ENCODE measurements at places on chromosomes 12 and 14.

DNA sequence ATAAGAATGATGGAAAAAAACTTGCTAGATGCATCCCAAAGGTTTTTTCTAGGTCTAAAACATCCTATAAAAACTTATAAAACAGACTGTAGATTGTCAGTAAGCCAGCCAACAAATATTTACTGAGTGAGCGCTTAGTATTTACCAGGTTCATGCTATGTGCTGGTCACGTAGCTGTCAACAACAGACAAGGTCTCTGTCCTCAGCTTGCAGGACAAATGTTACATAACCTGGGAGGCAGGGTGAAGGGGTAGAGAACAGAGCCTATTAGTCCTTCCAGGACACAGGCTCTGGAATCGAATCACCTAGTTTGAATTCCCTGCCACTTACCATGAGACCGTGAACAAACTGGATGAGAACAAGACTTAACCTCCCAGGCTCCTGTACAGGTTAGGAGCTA, 6.4 kb downstream of the NFYB start:
- no peak for DNase-seq

DNA sequence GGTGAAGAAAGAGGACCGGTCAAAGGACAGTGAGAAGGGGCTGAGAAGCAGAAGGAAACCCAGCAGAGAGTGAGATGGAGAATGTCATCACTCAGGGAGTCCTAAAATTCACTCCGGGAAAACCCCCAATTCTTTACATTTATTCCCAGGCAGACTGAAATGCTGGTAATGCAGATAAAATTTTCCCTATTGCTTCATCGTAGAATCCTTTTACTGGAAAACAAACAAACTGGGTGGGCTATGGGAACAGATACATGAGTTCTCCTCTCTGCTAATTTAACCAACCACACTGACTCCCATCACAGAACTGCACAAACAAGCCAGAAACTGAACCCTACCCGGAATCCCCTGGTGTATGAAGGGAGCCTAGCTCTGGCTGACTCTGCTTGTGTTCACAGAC, 20.9 kb downstream of the HEBP1 start:
- no peak for DNase-seq

- DNase-seq: no peak
Observed at GRCh38 chr12:56122637-56123036, 4.6 kb downstream of the ZC3H10 start.

- no peak for DNase-seq
Observed at GRCh38 chr14:31080056-31080455, 53.9 kb upstream of the STRN3 start.

- no peak for DNase-seq
Observed at GRCh38 chr14:68391311-68392014, 401.4 kb downstream of the ZFP36L1 start.

DNA sequence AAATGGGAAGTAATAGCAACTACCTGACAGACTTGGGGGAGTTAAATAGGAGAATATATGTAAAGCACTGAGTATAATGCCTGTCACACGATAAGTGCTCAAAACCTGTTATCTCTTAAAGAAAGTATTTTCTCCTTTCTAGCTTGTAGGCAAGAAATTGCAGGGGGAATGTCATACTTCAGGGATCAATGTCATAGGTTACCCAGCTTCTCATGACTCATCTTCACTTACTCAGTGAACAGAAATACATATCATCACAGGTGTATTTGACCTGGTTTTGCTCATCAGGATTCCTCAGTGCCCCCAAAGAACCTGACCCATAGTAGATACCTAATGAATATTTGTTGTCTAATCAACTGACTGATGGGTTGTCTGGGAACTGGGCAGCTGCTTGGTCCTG, 285.0 kb upstream of the ATP2B1 start:
- no peak for DNase-seq

- DNase-seq: no peak
Observed at GRCh38 chr12:8034802-8035201, 2.3 kb downstream of the FOXJ2 start.

DNA sequence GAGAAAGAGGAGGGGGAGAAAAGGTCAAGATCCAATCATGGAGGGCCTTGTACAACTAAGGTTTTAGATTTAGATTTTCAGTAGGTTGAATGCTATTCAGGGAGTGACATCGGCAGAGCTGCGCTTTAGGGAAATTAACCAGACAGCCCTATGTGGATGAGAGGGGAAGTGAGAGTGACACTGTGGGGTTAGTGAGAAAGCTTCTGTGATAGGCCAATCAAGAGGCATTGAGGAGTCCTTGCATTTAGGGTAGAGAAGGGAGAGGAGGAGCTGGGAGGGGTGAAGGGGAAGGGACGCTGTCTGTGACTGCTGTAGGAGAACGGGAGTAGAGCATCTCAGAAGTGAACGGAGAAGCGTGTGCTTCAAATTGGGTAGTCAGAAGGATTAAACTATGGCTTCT, 3.4 kb downstream of the HSD17B6 start:
- DNase-seq: no peak

GRCh38 chr14:67722293-67722692, 20.6 kb downstream of the RDH12 start:
- DNase-seq: peak; percentile 57

GRCh38 chr12:124410354-124411175, 115.7 kb downstream of the RFLNA start:
- no peak for DNase-seq

- DNase-seq: no peak
Observed at GRCh38 chr12:125549836-125550235, 484.6 kb downstream of the AACS start.

DNA sequence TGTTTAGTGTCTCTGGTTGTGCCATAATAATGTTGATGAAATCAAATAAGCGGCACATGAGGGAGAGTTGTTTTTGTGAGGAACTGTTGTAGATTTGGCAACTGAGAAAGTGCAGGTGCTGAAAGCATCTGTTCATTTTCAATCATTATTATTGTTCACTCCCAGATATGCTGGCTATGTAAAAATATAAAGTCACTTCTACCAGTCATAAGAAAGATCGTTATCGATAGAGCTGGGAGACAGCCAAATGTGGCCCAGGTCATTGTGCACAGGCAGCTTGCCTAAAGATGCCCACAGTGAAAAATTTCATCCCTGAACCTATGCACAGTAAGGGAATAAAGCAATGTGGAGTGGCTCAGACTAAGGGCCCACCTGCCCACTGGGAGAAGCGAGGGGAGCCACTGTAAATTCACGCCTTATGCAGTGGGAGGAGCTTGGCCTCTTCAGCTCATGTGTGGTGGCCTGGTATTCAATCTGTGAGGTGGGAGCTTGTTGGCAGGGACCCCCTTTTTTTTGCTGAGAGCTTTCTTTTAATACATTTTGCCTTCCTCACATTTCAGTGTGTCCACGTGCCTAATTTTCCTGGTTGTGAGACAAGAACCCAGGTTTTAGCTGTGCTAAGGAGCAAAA, 1490.8 kb upstream of the TMEM132C start:
- DNase-seq: no peak

DNA sequence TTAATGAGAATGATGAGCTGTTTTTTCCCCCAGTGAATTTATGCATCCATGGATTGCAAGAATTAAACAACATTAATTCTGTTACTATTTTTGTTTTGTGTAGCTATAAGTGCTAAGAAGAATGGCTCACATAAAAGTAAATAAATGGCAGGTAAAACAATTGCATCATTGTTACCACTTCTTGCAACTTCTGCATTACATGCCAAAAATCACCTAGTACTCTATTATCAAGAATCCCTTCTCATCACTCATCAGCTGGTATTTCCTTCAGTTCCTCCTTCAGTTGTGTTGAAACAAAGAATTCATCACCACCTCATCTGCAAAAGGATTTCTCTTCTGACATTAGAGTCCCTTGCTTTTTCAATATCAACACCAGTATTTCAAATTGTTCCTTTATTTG, 773 bp downstream of the A2M start:
- no peak for DNase-seq

GRCh38 chr12:4178424-4179170, 95.0 kb upstream of the CCND2 start:
- DNase-seq: no peak

DNA sequence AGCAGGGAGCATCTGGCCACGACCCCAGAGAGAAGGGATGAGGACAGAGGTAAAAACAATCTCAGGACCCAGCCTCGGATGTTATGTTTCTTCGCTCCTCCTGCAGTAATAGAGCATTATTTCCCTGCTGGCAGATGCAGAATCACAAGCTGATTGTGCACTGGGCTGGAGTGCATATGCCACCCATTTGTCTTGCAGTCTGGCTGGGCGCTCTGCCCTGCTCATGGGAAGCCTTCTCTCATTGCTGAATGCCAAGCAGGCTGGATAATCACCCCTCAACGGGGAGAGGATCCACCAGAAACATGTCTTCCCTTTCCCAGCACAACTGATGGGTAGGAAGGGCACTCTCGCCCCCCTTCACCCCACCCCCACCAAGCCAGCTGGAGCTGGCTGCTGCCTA, 8.5 kb upstream of the VASH1 start:
- no peak for DNase-seq

- no peak for DNase-seq
Observed at GRCh38 chr12:12353807-12354206, 3.1 kb upstream of the BORCS5 start.

GRCh38 chr12:25276199-25276937, 25.6 kb upstream of the KRAS start:
- DNase-seq: peak; percentile 58

GRCh38 chr12:57740656-57741412, 2.3 kb upstream of the AGAP2 start:
- DNase-seq: no peak

DNA sequence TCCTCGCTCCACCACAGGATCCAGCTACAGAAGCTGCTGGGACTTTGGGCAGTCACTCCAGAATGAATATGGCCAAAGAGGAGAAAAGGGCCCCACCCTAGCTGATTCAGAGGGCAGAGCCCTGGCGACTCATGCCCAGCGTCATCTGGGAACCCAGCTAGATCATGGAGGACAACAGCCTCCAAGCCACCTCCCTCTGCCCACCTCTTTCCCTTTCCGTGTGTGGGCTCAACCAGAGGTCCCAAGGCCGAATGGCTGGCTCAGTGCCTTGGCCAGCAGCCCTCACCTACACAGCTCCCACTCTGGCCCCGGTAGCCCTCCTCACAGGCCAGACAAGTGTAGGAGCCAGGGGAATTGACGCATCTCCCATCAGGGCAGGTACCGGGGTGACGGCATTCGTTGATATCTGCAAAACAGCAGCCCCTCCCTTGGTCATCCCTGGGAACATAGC, 17.4 kb downstream of the ISCA2 start:
- DNase-seq: no peak

- no peak for DNase-seq
Observed at GRCh38 chr12:63777340-63777739, 2.4 kb upstream of the RXYLT1 start.

DNA sequence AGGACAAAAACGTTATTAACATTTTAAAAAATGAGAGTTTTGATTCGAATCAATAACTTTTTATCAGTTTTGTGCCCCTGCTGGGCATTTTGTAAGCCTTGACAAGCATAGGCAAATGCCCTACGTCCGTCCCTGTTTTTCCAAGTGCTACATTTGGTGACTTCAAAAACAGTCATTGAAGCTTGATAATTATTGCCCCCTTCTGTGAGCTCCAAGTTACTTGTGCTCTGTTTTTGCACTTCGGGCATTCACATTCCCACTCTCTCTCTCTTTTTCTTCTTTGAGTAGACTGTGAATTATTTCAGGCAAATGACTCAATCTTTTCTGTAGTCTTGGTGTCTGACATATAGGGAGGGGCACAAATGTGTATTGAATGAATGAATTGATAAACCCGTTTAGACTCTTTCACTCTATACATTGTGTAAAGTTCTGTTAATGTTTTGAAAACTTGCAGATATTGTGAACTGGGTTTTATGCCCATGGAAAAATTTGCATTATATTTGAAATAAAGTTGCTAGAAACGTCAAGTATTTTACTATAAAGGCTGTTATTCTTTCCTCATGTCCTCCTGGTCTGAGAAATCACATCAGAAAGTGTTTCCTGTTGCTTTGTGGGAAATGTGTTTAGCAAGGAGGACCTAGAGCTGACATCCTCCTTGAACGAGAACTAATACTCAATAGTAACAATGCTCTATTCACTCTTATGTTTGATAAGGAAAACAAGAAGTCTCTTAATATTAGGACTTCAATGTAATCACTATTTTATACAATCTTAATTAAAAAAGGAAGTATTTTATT, 1.4 kb downstream of the APAF1 start:
- no peak for DNase-seq

GRCh38 chr12:24054416-24054815, 104.9 kb upstream of the SOX5 start:
- no peak for DNase-seq

DNA sequence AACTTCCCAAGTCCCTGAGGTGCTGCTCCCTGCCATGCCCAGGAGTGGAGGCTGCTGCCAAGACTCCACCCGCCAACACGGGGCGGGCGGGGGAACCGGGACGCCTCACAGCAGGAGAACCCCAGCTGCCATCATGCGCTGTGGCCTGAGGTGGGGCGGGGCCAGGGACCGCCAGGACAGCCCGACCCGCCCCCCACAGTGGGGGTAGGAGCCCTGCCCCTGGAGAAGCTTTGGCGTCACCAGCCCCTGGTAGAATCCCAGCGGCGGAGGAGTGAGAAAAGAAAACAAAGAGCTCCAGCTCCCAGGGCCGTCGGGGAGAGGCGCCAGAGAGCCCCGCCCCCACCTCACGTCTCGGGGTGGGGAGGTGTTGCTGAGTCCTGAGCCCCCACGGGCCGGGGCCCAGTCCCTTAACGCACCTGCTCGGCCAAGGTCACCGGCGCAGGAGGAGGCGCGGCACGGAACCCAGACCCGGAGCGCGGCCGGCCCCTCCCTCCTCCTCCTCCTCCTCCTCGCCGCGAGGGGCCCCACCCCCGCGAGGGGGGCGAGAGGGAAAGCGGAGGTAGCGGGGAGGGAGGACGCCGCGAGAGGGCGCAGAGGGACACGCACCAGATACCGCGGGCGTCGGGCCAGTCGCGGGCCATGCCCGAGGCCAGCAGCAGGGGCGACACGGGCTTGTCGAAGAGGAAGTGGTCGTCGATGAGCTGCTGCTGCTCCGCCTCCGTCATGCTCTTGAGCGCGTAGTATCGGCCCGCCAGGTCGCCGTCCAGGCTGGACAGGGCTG, 1.8 kb downstream of the CKB start:
- DNase-seq: peak; percentile 84

DNA sequence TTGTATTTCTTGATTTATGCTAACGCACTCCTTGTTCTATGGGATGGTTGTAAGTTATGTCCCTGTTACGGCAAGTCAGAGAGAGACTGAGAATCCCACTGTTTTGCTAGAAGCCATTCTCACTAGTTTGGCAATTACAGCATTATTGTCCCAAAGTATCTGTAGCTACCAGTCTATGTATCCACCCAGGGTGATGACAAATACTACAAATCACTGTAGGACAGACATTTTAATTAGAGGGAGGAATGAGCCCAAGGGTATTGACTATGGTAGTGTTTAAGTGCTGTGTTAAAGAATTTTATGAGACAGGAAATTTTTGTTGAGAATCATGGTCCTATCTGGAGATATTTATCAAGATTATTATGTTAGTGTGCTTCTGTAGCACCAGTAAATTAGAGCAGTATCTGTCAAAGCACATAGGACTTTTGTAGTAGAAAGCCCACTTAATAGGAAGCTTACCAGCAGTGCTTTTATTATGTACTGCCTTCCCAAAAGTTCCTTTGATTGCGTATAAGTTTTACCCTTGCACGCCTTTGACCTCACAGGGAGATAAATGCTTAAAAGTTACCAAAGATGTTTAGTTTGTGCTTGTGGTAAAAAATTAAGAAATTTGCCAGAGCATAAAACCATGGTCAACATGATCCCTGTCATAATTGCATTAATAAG, 10.7 kb downstream of the PRKCH start:
- no peak for DNase-seq

Data from left colon (tissue), 2 donors.